ENCODE measurements at places on chromosomes 3 and 15. TPM values are rescaled to one million over a fixed set of nuclear protein-coding genes. Genes with fewer than 3 reads are reported as not detected.

The FRMD5 gene
- total RNA-seq: 3.8 TPM

The IGDCC3 gene
- 17.9 TPM for total RNA-seq

The CCDC13 gene
- not detected for total RNA-seq

The RTP3 gene
- not detected for total RNA-seq

The SNTN gene
- total RNA-seq: not detected

The ADAMTS17 gene
- 2.9 TPM for total RNA-seq

The KIF7 gene
- 23.4 TPM for total RNA-seq

The GPR15 gene
- total RNA-seq: not detected

DNA sequence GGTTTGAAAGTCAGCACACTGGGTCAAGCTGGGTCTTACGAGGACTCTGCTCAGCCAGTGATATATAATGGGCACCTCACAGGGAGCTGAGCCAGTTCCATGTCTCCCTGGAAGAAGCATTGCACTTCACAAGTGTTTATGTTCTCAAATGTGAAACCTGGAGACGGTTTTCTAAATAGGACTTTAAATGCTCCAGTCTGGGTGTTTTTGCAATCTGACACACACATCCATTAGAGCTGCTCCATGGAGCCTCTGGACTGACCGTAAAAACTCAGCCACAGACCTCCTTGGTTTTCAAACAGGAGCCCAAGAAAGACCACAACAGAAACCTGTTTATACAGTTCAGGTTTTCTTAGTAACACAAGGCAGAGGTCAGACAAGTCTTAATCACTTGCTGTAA, 201.3 kb upstream of the LRIG1 start:
- H3K27ac ChIP-seq: no peak overlapping the region
- no peaks in the 10 kb centered on the region for H3K36me3 ChIP-seq
- H3K4me1 ChIP-seq: no peaks in the 10 kb centered on the region
- DNase-seq: no peak

GRCh38 chr15:59457103-59457502, 19.1 kb downstream of the FAM81A start:
- no peaks in the 10 kb centered on the region for H3K27me3 ChIP-seq
- H3K36me3 ChIP-seq: peaks cover 5% of the 10 kb centered on the region
- no peak overlapping the region for H3K27ac ChIP-seq

- H3K36me3 ChIP-seq: no peaks in the 10 kb centered on the region
- H3K27me3 ChIP-seq: no peaks in the 10 kb centered on the region
- no peak for DNase-seq
These were observed 103.1 kb downstream of the CNTN6 start for GRCh38 chr3:1195947-1196346.

GRCh38 chr3:120846073-120846472, 61.9 kb upstream of the STXBP5L start:
- H3K27ac ChIP-seq: no peak overlapping the region
- no peaks in the 10 kb centered on the region for H3K36me3 ChIP-seq
- peak; percentile 66 for DNase-seq
- H3K27me3 ChIP-seq: no peaks in the 10 kb centered on the region
- H3K4me1 ChIP-seq: no peaks in the 10 kb centered on the region

DNA sequence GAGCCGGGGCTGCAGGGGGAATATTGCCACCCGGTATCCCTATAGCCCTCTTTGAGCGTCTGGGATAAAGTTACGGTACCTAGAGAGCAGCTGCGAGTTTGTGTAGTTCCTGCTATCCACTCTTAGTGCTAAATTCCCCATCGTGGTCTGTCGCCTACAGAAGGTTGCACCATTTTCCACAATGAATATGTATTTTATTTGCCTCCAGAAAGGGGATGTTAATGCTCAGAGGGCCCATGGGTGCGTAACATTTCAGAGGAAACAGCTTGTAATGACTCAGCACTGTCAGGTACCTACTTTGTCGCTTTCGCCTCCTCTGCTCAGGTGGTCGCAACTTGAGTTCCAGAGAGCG, 1.1 kb downstream of the SLCO3A1 start:
- H3K36me3 ChIP-seq: no peaks in the 10 kb centered on the region
- H3K27ac ChIP-seq: no peak overlapping the region
- H3K4me3 ChIP-seq: peak overlapping the region; percentile 87
- DNase-seq: no peak
- H3K27me3 ChIP-seq: no peaks in the 10 kb centered on the region

GRCh38 chr15:75008221-75008625, 12.9 kb downstream of the SCAMP5 start:
- no peaks in the 10 kb centered on the region for H3K27me3 ChIP-seq
- H3K27ac ChIP-seq: no peak overlapping the region
- H3K4me1 ChIP-seq: no peaks in the 10 kb centered on the region

DNA sequence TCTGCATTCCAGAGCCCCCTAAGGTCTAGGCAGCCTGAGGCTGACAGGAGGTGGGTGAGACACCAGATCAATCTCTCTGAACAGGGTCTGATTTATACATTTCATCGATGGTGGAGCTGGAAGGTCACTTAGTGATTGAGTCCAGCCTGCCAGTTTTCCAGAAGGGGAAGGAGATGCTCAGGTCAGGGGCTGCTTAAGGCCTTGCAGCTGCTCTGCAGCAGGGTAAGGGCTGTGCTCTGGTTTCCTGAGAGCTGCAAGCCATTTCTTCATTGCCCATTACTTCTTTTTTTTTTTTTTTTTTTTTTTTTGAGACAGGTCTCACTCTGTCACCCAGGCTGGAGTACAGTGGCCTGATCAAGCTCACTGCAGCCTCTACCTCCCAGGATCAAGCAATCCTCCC, 10.7 kb downstream of the TADA3 start:
- no peak overlapping the region for H3K27ac ChIP-seq
- peaks cover 55% of the 10 kb centered on the region for H3K36me3 ChIP-seq
- no peak overlapping the region for H3K4me3 ChIP-seq

DNA sequence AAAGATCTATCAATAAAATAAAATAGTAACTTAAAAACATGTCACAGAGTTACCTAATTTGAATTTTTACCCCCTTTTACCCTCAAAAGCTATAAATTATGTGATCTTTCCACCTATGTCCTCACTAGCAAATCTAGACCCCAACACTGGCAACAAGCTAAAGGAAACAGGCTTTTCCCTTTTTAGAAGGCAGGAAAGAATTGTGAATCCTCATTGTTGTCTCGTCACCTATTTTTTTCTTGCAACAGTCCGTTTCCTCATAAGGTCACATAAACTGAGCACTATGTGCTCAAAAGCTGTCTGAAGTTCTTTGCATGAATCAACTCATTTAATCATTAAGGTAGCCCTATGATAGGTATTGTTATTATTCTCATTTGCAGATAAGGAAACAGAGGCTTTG, 34.6 kb upstream of the DAZL start:
- no peaks in the 10 kb centered on the region for H3K36me3 ChIP-seq
- no peak overlapping the region for H3K4me3 ChIP-seq
- DNase-seq: no peak
- H3K27ac ChIP-seq: no peak overlapping the region

- H3K4me3 ChIP-seq: no peak overlapping the region
- H3K27ac ChIP-seq: no peak overlapping the region
- no peaks in the 10 kb centered on the region for H3K36me3 ChIP-seq
- DNase-seq: no peak
- no peaks in the 10 kb centered on the region for H3K4me1 ChIP-seq
- no peaks in the 10 kb centered on the region for H3K27me3 ChIP-seq
These were observed 19.2 kb downstream of the EID1 start for GRCh38 chr15:48896869-48897814.

DNA sequence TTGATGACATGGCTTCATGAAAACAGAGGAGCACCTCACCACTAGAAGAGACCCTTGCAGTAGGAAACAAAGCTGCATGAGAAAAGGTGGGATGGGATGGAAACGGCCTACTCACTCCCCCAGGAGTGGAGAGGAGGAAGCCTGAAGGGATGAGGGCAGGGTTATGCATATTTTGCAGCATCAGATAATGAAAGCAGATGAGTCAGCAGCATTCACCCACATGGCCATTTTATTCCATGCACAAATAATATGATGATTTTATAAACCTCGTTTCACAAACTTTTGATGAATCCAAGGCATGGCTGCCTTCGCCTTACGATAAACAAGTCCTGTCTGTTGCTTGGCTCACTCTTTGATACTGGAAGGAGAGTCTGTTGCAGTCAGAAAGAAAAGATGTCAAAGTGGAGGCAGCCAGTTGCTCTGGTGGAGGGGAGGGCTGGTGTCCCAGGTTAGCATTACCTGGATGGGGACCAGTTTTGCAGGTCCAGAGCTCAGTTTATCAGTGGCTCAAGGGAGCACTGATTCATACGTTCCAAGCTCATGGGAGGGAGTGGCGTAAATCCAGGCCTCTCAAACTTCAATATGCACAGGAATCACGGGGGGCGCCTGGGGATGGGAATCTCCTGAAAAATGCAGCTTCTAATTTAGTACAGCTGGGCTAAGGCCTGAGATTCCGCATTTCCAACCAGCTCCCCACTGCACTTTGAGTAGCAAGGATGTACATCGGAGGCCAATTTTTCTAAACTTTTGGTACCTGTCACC, 9.2 kb upstream of the EHD4 start:
- peaks cover 4% of the 10 kb centered on the region for H3K4me1 ChIP-seq
- H3K27me3 ChIP-seq: no peaks in the 10 kb centered on the region
- no peaks in the 10 kb centered on the region for H3K36me3 ChIP-seq
- H3K27ac ChIP-seq: no peak overlapping the region
- DNase-seq: no peak
- H3K4me3 ChIP-seq: no peak overlapping the region

DNA sequence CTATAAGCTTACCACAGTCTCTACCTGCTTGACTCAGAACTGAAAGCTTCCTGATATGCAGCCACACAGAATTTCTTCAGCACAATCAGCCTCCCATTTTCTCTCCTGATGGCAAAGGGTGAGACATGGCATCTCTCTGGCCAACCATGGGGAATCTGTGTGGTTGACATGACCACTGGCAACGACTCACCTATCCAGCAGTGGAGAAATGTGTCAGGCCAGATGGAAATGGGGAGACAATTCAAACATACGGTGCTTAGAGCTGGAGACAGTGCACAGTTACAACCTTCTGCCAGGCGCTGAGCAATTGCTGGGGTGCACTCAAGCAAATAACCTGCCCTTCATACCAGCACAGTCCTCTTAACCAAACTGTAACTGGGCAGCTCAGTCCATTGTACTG, 3.6 kb downstream of the ZNF385D start:
- DNase-seq: no peak
- H3K4me3 ChIP-seq: no peak overlapping the region
- H3K4me1 ChIP-seq: no peaks in the 10 kb centered on the region
- H3K36me3 ChIP-seq: no peaks in the 10 kb centered on the region
- no peaks in the 10 kb centered on the region for H3K27me3 ChIP-seq

DNA sequence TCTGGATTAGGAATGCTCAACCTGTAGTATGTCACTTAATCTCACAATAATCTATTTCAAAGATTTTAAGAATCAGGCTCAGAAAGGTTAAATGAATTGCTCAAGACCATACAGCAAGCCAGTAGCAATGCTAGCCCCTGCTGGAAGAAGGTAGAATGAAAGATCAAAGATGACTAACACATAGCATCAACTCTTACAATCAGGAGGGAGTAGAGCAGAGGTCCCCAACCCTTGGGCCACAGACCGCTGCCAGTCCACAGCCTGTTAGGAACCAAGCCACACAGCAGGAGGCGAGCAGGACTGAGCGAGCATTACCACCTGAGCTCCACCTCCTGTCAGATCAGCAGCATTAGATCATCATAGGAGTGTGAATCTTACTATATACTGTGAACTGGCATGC, 15.5 kb upstream of the GATM start:
- no peaks in the 10 kb centered on the region for H3K4me1 ChIP-seq
- DNase-seq: peak; percentile 41
- no peaks in the 10 kb centered on the region for H3K27me3 ChIP-seq
- H3K27ac ChIP-seq: no peak overlapping the region
- no peaks in the 10 kb centered on the region for H3K36me3 ChIP-seq

GRCh38 chr3:82281205-82281604, 519.8 kb upstream of the GBE1 start:
- no peak overlapping the region for H3K27ac ChIP-seq
- no peak for DNase-seq
- H3K4me1 ChIP-seq: no peaks in the 10 kb centered on the region
- H3K36me3 ChIP-seq: no peaks in the 10 kb centered on the region
- no peaks in the 10 kb centered on the region for H3K27me3 ChIP-seq
- no peak overlapping the region for H3K4me3 ChIP-seq

DNA sequence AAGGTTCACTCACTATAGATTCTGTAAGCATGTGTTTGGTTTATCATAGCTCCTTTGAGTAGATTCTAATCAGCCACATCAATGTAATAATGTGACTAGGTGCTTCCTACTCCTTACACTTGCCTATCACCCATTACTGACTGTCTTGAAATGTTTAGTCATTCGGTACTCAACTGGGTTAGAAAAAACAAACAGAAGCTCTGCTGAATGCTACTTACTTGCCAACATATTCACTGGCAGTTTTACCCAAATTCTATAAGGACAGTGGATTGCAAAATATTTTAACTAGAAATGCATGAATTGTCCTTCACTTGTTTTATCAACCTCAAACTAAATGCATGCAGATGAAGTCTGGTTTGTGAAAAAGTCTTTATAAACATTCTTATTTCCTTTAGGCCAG, 352.1 kb upstream of the ALCAM start:
- peaks cover under 1% of the 10 kb centered on the region for H3K36me3 ChIP-seq
- DNase-seq: no peak
- no peaks in the 10 kb centered on the region for H3K27me3 ChIP-seq
- no peak overlapping the region for H3K4me3 ChIP-seq
- no peak overlapping the region for H3K27ac ChIP-seq
- peaks cover 3% of the 10 kb centered on the region for H3K4me1 ChIP-seq

DNA sequence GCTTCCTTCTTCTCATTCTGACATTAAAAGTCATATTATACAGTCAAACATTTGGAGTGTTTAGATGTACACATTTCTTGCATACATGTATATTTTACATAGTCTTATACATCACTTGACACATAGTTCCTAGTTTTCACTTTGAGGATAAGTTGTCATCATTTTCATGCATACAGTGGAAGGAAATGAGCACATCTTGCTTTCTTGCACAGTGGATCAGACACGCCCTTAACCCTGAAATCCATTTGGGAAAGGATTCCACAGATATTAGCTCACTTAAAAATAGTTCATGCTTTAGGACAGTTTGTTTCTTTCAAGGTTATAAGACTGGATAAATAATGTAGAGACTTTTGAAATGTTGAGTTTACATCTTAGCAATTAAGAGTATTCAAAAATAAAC, 148.6 kb upstream of the MME start:
- no peak overlapping the region for H3K4me3 ChIP-seq
- H3K27ac ChIP-seq: no peak overlapping the region
- no peak for DNase-seq

- H3K4me1 ChIP-seq: no peaks in the 10 kb centered on the region
- H3K36me3 ChIP-seq: peaks cover 5% of the 10 kb centered on the region
- H3K27ac ChIP-seq: no peak overlapping the region
- DNase-seq: no peak
These were observed 782.0 kb upstream of the ALCAM start for GRCh38 chr3:104584682-104585081.

Data from H9 (cell line).